ENCODE measurements at places on chromosomes 5 and 9. TPM values are rescaled to one million over a fixed set of nuclear protein-coding genes. Genes with fewer than 3 reads are reported as not detected.

The GLT6D1 gene
- total RNA-seq = not detected

The SPINK7 gene
- total RNA-seq = not detected

The PCDHGA1 gene
- total RNA-seq = 0.83 TPM

The ZNF483 gene
- total RNA-seq = 5.7 TPM

The RHOBTB3 gene
- total RNA-seq = 0.69 TPM

The MLANA gene
- not detected for total RNA-seq

The GPR151 gene
- total RNA-seq = not detected

The HCN1 gene
- not detected for total RNA-seq

The NDUFS4 gene
- total RNA-seq = 55.2 TPM

The PCDHB14 gene
- total RNA-seq = 1.7 TPM

DNA sequence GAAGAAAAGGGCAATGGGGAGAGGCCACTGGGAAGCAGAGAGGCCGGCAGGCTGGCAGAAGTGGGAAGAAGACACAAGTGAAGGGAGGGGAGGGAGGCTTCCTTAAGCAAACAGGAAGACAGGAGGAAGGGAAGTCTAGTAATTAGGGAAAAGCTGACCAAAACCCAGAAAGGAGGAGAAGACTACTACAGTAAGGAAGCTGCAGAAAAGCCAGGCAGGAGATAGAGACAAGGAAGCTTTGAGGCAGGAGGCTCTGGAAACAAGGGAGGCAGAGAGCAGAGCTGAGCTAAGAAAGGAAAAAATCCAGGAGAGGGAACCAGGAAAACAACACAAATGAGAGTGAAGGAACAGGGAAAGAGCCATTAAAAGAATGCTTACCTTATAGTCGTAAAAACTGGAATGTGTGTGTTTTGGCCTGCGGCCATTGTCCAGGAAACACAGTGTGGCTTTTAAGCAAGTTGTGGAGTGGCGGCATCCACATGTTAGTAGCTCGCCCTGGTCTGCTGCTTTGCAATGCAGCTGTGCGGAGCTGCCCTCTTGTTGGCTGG is 317.1 kb upstream of the CLINT1 start:
- DNase-seq = no peak

- DNase-seq = no peak
These were observed 72.4 kb upstream of the FAM120A start for GRCh38 chr9:93379051-93379450.

GRCh38 chr5:132202711-132203463 is 24.8 kb downstream of the P4HA2 start:
- DNase-seq = no peak

DNA sequence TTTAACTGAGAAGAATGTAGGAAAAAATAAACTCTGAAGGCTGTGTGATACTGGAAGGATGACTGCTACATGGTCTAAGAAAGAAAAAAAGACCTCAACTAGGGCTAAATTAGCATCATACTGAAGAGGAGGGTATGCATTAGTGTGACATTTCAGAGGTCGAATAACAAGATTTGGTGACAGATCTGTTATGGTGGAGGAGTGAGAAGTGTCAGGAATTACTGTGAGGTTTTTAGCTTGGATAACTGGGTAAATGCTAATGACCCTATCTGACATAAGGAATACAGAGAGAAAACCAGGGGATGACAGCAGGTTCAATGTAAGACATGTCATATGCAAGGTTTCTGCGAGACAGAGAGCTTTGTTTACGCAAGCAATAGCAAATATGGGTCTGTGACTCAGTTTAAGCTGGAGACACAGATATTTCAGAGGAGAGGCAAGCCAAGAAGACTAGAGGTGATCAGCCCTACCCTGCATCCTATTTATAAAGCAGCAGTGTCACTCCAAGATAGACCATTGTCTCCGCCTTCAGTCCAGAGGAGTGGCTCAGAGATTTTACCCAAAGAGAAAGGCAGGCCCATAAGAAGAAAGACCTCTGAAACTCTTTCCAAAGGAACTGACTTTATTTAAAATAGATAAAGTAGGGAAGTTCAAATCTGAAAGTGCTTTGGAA is 44.3 kb downstream of the FBN2 start:
- DNase-seq = no peak

- DNase-seq = no peak
These were observed 10.4 kb upstream of the SSBP2 start for GRCh38 chr5:81761270-81761669.

- DNase-seq = peak; percentile 88
These were observed 43.0 kb downstream of the STRBP start for GRCh38 chr9:123225374-123225813.

- peak; percentile 69 for DNase-seq
These were observed 31.6 kb upstream of the F2RL1 start for GRCh38 chr5:76787237-76787636.

- DNase-seq = no peak
These were observed 150.5 kb upstream of the ELL2 start for GRCh38 chr5:96112123-96112670.

GRCh38 chr9:121246821-121247561 is 21.0 kb upstream of the GSN start:
- DNase-seq = peak; percentile 73

DNA sequence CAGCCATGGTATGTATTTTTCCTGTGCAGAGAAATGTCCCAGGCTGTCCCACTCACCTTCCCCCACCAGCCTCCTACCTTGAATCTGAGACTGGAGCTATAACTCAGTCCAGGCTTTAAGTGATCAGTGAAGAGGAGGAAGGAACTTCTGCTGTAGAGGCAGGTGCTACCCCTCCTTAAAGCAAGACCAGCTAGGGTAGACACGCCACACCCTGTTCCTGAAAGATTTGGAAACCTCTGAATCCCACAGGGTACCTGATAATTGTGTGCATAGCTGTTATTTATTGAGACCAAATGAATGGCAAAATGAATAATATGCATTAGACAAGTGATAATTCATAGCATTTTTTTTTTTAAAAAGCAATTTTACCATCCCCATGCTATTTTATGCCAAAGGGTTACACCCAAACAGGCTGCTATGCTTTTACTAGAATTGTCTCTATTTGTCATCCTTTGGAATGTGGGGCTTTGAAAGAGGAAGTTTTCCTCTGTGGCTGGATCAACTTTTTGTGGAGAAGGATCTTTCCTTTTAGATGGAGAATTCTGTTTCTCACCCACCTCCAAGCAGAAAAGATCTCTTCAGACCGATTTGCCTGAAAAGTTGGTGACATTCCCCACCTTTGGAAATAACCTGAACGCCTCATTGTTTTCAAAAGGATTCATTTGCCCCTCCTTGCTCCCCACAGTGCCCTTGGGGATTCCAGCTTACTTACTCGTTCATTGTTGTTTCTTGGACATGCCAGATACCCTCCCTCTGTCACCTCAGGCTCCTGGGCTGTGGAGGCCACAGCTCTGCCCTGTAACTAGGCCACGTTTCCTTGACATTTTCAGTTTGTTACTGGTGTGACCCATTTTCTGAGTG is 248.7 kb downstream of the NR3C1 start:
- peak; percentile 55 for DNase-seq

- DNase-seq = no peak
These were observed 125.8 kb upstream of the SLIT3 start for GRCh38 chr5:169426784-169427183.

GRCh38 chr9:82148901-82149461 is 160.4 kb downstream of the SPATA31D1 start:
- no peak for DNase-seq

GRCh38 chr5:107605596-107606125 is 65.1 kb downstream of the EFNA5 start:
- DNase-seq = no peak

DNA sequence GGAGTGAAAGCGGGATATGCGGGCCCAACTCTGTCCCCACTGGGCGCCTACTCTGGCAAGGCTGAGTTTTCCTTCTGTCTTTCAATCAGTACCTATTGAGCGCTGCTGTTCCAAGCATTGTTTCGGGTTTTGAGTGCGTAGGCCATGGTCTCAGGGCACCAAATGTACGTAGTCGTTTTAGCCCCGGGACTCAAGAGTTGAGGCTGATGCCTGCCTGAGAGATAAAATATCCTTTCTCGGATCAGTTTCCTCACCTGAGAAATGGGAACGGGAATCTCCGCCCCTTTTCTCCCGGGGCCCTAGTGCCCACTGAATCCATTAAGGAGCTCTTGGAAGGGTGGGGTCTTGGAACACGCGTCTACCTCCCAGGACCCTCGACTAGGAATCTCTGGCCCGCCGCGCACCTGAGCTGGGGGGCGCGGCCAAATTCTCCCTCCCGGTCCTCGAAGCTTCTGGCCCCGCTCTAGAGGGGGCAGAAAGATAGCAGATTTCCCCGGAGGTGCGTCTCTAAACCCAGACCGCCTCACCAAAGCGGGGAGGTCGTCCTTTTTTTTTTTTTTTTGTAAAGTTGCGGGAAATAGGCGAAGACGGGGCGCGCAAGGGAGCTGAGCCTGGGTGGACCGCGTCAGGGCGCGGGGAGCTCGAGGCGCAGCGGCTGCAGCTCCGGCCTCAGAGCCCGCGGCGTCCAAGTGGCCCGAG is 494 bp upstream of the CXXC5 start:
- no peak for DNase-seq

DNA sequence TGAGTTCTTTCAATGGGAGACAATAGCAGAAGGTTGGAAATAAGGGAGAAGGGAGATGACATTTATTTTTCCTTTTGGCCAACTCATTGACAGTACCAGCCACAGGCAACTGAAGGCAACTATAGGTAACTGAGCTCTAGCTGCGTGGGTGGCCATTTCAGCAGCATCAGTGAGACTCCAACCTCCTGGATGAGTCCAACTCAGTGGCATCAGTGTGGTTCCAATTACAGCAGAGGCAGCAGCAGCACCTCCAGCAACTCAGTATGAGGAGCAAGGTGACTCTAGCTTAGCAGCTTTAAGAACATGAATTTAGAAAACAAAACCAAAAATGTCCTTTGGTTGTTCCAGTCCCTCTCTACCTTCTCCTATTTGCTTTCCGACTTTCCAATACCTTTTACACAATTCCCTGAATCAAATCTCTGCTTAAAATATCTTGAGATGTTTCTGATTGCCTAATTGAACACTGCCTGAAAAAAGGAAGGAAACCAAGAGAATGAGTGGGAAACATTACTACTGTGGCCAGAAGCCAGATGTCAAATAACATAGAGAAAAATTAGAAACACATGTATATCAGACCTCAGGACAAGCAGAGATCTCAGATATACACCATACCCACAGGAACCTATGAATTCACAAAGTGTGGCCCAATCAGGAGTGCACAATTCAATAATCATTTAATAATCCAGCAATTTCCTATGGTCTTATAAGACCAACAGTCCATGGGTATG is 166.5 kb upstream of the RORB start:
- no peak for DNase-seq

DNA sequence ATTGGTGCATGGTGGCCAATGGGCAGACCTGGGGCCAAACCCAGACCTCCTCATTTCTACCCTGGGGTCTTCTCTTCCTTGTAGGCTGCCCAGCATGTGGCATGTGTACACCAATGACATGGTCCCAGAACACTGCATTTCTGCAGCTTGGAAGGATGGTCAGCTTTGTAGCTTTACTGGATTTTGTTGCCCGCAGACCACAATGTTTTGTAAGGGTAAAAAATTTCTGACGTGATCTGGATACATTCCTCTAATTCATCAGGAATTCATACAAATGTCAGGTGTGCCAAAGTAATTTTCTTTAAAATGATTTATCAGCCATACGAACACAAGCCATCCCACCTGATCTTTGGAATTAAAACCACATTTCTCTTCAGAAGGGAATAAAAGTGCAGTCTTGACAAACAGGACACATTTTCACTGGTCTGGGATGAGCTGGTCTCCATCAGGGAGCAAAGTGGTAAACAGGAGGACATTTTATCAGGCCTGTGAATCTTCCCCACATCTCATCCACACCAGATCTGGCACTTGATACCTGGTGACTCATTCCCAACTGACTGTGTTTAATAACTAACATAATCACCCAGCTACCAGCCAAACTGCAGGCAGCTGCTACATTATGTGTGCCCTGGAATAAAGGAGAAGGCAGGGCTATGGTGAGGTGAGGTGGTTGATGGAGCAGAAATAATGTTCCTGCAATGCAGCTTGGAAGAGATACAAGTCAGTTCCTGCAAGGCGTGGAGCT is 103.9 kb downstream of the SPOCK1 start:
- DNase-seq = peak; percentile 75

DNA sequence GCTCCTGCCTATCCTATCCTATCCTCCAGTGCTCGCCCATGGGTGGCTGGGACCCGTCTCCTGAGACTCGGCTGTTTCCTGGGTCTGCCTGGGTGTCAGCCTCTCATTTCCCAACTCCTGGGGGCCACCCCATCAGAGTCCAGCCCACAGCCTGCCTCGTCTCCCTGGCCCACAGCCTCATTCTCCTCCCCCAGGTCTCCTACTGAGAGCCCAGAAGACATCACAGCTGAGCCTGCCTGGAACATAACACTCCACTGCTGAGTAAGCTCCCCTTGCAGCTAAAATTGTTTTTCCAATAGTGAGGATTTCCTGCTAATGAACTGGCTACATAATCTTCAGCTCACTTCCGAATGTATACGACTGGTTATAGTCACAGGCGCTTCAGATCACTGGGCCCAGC is 95.3 kb downstream of the TTLL11 start:
- DNase-seq = no peak

GRCh38 chr9:104028827-104029226 is 65.3 kb upstream of the SMC2 start:
- DNase-seq = no peak

DNA sequence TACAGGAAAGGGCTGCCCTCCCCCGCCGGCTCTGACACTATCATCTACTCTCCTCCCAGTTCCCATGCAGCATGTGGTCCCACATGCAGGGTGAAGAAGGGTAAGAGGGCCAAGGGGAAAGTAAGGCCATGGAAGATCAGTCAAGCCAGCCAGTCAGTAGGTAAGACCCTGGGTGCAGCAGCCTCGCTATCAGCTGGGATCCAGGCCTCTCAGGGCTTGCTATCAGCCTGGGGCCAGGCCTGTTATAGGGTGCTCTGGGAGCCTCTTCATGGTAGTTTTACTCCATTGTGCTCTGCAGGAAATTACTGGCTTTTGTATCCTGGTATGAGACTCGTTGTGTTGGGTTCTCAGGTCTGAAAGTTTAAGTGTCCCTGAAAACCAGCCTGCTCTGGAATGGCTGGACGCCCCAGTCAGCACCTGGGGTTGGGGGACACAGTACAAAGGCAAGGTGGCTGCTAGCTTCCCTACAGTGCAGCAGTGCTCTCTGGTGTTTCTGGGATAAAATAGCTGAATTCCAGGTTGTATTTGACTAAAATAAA is 21.4 kb downstream of the SLC22A4 start:
- DNase-seq = no peak

- peak; percentile 67 for DNase-seq
These were observed 23.5 kb downstream of the MAPKAP1 start for GRCh38 chr9:125683486-125683885.

DNA sequence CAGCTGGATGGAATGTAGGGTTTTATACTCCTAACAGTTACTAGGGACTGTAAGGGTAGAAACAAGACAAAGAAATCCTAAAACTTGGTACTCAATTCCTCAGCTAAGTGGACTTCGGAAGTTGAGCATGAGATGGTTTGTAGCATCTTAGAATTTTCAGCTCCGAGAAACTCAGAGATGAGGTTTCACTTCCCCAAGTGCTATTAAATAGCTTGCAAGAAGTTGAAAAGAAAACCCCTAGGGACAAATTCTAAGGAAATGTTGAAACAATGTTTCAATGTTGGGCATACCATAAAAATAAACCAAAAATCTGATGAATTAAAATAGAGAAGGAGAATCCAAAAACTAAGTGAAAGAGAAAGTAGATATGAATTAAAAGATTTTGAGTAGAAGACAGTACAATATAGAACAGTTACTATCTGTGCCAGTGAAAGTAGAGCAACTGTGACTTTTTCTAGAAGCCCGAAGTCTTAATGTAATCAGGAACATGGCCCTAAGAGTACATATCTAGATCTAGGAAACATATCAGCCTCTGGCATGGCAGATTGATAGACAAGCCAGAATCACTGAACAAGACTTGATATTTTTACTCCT is 308.6 kb upstream of the RGMB start:
- DNase-seq = no peak
